ENCODE measurements at places on chromosomes 11 and 22. TPM values are rescaled to one million over a fixed set of nuclear protein-coding genes. Genes with fewer than 3 reads are reported as not detected.
A peak's percentile ranks its signal among the peaks of the same experiment; 100 is the strongest.

DNA sequence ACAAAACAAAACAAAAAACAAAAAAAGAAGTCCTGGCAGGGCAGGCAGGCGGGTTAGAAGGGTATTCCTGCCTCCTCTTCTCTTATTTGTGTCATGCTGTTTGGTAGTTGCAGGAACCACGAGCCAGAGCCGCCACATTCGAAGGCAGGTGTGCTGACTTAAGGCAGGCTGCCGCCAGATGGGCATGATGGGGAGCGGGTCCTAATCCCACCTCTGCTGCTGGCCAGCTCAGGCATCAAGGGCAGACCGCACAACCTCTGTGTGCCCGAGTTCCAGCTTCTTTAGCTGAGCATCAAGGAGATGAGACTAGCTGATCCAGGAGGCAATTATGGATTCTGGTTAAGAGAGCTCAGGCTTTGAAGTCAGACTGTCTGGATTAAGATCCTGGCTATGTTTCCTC is 12.1 kb downstream of the OAF start:
- DNase-seq, result no peak

The PLEKHA7 gene
- 36.7 TPM for total RNA-seq

DNA sequence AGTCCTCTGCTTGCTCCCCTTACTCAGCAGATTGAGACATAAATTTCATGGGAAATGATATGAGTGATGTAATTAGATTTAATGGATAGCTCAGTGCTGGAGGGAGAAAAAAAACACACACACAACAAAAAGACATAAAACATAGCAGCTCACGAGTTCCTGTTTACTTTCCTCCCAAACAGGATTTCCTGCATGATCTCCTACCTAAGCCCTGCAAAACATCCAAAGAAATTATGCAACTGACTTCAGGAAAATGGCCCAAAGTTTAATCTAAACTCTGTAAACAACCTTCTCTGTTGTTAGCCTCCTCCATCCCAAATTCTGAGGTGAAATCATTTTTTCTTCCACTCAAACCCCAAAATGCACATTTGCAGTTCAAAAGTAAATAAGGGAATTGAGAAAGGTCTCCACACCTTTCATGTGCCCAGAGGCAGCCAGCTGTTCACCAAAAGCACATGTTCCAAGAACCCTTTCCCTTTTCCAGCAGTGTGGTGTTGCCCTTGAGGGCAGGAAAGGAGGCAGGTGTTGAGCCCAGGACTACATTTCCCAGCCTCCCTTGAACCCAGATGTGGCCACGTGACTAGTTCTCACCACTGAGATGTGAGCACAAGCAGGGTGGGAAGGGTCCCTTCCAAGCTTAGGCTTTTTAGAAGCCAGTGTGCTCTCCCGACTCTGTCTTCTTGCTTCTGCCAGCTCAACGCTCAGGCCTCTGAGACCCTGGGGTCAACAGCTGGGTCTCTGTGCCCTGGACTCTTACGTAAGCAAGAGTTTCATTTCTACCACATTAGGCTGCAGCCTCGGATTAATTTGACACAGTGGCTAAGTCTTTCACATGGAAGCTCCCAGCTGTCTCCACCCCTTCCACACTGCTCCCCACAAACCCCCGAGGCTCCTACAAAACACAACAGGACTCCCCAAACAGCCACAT is 301.2 kb downstream of the CTTN start:
- DNase-seq, result no peak

DNA sequence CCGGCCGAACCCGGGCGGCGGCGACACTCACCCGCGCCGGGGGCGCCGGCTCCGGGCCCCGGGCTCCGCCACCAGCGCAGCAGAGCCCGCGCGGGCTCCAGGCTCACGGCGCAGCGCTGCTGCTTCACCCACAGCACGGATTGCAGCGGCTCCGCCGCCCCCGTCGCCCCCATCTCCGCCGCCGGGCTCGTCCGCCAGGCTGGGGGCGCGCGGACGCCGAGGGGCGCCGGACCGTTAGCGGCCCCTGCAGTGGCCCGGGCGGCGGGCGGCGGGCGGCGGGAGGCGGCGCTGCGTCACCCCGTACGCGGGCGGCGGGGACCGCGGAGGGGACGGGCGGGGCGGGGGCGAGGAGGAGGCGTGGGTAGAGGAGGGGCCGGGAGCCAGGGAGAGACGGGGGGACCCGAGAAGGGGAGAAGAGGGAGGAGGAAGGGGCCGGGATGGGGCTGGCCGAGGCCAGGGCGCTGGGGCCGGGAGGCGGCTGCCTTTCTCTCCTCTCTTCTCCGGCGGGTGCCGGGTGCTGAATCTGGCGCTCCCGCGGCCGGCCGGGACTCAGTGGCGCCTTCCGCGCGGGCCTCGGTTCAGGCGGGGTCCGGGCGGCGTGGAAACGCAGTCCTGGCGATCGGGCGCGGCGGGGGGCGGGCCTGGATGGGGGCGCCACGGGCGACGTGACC is at the start of gene CERK:
CERK (minus strand) TSS at position 277 of the 671 bp plus-strand sequence; CDS start at position 173, 104 bp downstream.
- peak; percentile 33 for DNase-seq

The BATF2 gene
- 0.64 TPM for total RNA-seq

DNA sequence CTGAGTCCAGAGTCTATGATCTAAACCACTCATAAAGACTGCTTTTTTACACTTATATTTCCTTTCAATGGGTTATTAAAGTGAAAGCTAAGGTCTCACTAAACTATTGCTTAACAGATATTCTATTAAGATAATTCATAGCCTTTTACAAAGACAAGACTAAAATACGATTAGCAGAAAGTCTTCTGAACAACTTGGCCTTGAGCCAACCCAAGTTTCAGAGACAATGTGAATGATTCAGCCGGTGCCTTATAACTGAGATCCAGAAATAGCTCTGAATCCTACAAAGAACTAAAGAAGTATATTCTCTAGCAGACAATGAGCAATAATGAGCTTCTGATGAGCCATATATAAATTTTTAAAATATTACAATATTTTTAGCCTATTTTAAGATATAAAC is 41.5 kb upstream of the CARD18 start:
- no peak for DNase-seq

DNA sequence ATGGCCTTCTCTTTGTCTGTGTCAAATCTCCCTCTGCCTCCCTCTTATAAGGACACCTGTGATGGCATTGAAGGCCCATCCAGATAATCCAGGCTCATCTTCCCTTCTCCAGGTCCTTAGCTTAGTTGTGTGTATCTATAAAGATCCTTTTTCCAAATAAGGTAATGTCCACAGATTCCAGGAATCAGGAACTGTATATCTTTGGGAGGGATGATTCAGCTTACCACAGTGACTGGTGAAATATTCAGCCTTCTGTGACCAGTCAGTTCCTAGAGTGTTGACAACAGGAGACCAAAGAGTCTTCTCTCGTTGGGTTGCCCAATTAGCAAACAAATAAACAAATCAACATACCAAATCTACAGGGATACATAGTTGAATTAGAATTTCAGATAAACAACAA is 175.8 kb downstream of the MPPED1 start:
- DNase-seq, result no peak

The PLA2G6 gene
- 41.1 TPM for total RNA-seq

- DNase-seq, result no peak
Measured at GRCh38 chr11:104130161-104130560, 33.8 kb downstream of the PDGFD start.

The MS4A4E gene
- 1.5 TPM for total RNA-seq

The LRRC10B gene
- 1.5 TPM for total RNA-seq

- DNase-seq, result no peak
Measured at GRCh38 chr11:129425214-129425613, 49.6 kb downstream of the BARX2 start.

DNA sequence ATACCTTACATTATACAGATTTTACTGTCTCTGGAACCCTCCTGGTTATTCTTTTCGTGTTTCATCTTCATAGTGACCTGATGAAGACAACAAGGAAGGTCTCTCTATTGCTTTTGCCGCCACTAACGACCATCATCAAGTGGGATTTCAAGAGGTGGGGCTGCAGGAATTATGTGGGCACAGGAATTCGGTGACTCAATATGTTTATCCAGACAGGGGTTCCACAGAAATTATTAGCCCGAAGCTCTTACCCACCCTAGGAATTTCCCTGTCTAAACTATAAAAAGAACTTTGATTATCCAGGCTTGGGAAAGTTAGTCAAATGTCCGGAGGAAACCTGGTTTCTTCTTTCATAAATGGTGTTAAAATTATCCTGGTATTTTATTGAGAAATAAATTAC is 566.8 kb upstream of the TENM4 start:
- DNase-seq, result no peak

The RBMXL2 gene
- total RNA-seq, result not detected

- no peak for DNase-seq
Measured at GRCh38 chr22:24157822-24158135, 23.5 kb upstream of the SUSD2 start.

Measured in breast epithelium (tissue), 4 donors.